ENCODE measurements at places on chromosomes 11 and 22. TPM values are rescaled to one million over a fixed set of nuclear protein-coding genes. Genes with fewer than 3 reads are reported as not detected.

TBX1 gene
- total RNA-seq, result 7.4 TPM

DRG1 gene
- total RNA-seq, result 66.1 TPM

GLYATL1 gene
- total RNA-seq, result not detected

SCN2B gene
- not detected for total RNA-seq

CNGA4 gene
- total RNA-seq, result 0.17 TPM

KBTBD3 gene
- 1.3 TPM for total RNA-seq

KRTAP5-2 gene
- total RNA-seq, result not detected

DNA sequence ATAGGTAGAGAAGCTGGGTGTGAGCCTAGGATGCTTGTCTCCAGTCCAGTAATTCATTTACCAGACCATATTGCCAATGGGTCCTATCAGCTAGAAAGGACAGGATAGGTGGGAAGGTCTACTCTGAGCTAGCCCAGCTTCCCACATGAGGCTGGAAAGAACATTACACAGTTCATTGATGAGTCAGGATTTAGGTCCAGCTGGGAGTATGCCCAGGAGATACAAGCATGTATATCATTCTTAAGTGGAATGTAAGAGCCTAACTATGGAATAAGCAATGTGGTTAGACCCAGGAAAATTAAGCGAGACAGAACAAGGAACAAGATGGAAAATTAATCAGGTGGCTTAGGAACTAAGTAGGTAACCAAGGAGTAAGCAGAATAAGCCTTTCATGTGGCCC lies 59.0 kb upstream of the TBCEL start:
- DNase-seq, result no peak

DNA sequence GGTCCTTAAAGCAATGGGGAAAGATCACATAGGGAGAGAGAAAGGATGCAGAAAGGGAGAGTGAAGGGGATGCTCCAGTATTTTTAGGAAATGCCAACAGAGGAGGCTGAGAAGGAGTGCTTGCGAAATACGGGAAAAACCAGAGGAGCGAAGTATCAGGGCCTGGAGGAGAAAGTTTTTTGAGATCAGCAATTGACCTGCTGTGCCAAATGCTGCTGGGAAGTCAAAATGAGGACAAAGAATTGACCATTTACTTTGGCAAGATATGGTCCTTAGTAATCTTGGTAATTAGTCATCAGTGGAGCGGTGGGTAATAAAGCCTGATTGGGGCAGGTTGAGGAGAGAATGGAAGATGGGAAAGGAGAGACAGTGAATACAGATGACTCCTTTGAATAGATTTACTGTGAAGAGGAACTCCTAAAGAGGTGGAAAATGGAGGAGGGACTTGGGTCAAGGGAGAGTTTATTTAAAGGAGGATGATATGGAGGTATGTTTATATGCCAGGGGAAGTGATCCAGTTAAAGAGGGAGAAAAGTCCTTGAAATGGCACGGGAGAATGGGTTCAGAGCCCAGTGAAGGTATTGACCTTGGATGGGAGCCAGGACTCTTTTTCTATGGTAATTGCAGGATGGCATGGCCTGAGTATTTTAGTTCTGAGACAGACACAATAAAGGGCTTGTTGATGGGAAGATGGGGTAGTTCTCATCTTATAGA lies 111.5 kb downstream of the PKNOX2 start:
- DNase-seq, result no peak

DNA sequence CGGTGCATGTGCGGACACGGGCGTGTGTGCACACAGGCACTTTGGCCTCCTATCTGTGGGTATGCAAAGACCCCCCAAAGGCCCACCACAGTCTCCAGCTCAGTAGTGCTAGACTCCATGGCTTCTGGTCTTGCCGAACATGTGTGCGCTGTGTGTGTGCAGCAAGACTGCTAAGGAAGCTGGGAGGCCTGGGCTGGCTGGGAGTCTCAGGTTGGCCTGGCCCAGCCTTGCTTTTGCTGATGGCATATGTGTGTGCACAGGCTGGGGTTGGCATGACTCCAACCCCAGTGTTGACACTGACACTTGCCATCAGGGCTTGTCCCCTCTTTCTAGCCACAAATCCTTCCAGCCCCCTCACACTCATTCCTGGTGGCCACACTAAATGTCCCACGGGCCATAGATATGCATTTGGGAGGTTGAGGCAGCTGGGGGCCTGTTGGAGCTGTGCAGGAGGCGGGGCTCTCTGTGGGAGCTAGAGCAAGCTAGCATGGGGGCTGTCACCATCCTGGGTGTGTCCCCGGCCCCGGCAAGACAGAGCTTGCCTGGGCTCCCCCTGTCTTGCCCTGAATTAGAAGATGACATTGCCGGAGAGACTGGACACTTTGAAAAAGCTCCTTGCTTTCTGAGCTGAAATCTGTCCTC lies 60.9 kb upstream of the NECTIN1 start:
- no peak for DNase-seq

GRCh38 chr22:44246615-44247326 lies 66.0 kb downstream of the SHISAL1 start:
- no peak for DNase-seq

- no peak for DNase-seq
These were observed 39.3 kb downstream of the NFRKB start for GRCh38 chr11:129856036-129856435.

GRCh38 chr11:34268906-34269430 lies 88.8 kb downstream of the ABTB2 start:
- no peak for DNase-seq

Data from A172 (cell line).